CD4-positive, alpha-beta T cell treated with Interleukin-21 for 1 hour (primary cell): ENCODE measurements at places on chromosomes 7 and 10.

GRCh38 chr7:33778195-33778594 is 127.1 kb upstream of the BMPER start:
- no peak for DNase-seq

DNA sequence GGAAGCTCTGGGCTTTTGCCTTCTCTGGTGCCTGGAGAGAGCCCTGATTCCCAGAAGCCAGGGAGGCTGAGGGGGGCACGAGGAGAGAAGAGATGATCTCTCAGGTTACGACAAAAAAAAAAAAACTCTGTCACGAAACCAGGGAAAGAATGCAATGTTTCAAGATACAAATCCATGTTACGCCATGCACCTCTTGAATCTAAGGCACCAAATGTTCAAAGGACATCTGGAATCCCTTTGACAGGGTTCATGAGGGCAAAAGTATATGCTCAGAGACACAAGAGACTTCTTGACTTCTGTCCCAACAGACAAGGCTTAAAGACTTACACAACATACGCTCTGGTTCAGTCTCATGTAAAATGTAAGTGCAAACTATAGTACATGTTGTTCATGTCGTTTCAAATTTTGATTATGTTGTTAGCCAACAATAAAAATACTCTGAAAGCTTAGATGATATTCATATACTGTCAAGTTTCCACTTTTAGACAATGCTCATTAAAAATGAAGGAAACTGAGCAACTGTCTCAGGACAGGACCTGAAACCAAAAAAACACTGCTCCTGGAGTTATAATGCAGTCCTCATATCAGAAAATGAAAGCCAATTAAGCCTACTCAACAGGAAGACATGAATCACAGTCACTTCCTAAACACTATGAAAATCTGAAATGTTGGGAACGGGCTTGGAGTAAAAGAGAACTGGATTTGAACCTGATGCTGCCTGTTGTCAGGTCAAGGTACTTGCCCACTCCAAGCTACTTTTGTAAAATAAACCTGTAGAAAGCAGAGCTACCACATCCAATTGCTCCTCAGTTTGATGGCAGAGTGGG is 72.3 kb downstream of the CHCHD3 start:
- no peak for DNase-seq

- DNase-seq: no peak
Observed at GRCh38 chr10:89981891-89982290, 280.5 kb downstream of the KIF20B start.

GRCh38 chr10:126243306-126243705 is 145.0 kb downstream of the ADAM12 start:
- DNase-seq: no peak

DNA sequence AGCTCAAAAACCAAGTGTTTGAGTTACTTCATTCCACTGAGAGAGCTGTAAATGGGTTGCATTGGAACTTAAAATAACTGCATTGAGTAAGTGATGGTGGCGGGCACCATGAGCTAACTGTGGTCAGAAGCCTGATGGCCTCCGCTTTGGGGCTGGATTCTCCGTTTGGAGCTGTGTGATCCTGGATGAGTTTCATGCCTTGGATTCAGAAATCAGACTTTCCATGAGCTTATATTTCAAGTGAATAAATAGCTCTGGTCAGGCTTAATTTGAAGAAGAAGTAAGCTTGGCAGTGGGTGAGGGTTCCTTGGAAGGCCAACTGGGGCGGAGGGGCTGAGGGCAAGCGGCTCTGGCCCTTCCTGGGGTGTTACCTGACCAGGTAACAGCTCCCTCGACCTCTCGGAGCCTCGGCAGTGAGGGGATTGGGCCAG is 5.6 kb downstream of the HTRA1 start:
- no peak for DNase-seq

DNA sequence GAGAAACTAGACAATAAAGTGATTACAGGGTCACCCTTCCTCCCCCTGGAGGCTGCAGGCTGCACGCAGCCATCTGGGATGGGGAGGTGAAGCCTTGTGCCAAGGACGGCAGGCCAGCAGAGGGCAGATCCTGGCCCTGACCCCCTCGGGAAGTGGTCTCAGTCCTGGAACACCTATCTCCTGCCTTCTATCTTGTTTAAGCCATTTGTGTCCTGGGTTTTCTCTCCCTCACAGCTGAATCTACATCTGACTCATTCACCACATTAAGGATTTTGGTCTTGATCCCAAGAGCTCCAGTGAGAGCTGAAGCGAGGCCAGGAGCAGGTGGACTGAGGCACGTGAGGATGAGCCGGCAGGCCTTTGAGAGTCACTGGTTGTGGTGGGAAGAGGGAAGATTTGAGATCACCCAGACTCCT is 16.4 kb upstream of the PARP12 start:
- no peak for DNase-seq

DNA sequence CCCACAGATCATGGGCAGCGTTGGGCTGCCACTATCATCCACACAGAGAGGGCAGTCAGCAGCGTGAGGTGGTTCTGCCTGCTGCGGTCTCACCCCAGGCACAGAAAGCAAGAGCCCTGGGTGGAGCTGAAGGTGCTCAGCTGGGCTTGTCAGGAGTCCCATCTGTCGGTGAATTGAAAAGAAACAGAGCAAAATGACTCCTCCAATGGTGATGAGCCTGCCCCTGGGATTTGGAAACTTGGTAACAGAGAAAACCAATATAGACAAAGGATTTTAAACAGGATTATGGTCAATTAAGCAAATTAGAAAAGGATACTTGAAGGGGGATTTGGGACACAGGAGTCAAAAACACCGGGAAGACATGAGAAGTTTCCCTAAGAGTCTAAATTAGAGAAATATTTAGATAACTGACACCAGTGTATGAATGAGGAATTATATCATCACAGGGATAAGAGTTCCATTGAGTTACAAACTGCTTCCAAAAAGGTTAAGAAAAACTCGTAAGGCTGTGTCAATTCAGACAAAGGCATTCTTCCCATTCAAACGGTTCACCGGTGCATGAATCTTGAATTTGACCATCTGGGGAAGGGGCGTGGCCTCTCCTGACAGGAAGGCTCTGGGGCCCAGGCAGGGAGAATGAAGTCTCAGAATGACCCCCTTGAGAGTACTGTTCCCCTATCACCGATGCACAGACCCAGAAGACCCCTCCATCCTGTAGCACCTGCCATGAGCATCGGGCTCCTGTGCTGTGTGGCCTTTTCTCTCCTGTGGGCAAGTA is 70.0 kb upstream of the PRSS58 start:
- no peak for DNase-seq

DNA sequence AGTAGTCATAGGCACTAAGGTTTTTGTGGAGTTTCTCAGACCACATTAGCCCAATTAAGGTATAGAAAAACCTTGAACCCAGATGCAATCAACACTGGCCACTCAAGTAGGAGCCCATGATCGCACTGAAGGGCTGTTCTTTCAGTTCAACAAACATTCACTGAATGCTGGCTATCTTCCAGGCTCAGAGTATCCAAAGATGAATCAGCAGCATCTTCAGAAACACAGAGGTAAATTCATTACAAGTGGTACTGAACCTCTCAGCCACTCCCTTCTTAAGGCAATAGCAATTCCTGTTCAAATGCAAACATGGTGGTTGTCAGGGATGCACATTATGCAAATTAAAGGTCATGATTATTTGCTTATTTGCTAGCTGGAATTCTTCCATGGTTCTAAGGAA is 17.1 kb downstream of the KCNK18 start:
- no peak for DNase-seq

DNA sequence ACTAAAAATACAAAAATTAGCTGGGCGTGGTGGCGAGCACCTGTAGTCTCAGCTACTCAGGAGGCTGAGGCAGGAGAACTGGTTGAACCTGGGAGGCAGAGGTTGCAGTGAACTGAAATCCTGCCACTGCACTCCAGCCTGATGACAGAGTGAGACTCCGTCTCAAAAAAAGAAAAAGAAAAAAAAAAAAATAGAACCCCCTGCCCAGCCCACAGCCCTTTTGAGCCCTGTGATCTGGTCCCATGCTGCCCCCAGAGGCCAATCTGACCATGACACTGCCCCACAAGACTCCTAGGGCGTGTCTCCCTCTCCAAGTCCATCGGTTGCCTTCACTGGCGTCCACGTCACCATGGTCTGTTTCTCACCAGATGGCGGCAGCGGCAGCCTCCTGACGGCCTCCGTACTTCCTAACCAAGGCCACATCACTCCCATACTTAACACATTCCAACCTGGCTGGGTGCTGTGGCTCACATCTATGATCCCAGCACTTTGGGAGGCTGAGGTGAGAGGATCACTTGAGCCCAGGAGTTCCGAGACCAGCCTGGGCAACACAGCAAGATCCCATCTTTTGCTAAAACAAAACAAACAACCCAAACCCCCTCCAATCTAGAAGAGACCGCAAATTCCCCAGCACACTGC is 18.0 kb downstream of the STX1A start:
- DNase-seq: peak; percentile 35

DNA sequence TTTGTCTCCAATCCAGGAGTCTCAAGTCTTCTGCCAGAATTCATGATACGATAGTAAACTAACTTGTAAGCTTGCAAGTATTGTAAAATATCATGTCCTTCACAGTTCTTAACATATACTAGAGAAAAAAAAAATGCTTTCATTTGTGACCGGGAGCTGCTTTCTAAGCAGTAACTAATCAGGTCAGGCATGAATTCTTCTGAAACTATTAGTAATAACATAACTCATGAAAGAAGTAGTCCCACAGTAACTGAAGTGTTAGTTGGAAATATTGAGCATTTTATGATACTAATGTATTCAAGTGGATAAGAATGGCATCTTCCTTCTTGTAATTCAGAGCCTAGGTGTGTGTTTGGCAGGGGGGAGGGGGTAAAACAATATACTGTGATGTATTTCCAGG is 665.6 kb downstream of the DNAJB9 start:
- no peak for DNase-seq

DNA sequence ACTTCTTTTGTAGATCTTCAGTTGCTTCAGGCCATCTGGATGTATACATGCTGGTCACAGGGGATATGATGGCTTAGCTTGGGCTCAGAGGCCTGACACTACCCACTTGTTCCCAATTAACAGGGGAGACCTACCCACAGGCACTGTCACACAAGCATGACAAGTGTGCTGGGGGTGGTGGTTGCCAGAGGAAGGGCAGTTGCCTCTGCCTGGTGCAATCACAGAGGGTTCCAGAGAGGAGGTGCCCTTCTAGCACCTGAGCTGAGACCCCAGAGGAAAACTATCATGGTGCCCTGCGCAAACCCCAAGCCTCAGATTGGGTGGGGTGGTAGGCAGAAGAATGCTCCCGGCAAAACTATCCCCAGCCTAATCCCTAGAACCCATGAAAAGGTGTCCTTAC is 65.6 kb upstream of the NANOS1 start:
- no peak for DNase-seq

DNA sequence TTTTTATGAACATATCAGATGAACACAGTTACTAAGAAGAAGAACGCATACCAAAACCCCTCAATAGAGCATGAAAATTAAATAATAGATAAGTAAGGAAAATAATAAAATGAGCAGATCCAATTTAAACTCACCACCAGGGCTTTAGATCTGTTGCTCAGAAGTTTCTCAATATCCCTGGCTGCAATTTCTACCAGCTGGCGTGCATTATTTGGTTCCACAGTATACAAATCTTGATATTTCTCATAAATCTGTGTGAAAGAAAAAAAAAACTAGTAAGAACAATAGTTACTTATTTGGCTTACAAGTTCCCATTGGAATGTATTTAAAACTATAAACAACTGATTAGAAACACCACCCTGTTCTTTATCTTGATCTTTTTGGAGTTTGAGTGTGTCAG is 108.6 kb downstream of the CACNA2D1 start:
- DNase-seq: no peak

GRCh38 chr10:2541176-2541575 is 526.2 kb upstream of the PFKP start:
- DNase-seq: no peak

DNA sequence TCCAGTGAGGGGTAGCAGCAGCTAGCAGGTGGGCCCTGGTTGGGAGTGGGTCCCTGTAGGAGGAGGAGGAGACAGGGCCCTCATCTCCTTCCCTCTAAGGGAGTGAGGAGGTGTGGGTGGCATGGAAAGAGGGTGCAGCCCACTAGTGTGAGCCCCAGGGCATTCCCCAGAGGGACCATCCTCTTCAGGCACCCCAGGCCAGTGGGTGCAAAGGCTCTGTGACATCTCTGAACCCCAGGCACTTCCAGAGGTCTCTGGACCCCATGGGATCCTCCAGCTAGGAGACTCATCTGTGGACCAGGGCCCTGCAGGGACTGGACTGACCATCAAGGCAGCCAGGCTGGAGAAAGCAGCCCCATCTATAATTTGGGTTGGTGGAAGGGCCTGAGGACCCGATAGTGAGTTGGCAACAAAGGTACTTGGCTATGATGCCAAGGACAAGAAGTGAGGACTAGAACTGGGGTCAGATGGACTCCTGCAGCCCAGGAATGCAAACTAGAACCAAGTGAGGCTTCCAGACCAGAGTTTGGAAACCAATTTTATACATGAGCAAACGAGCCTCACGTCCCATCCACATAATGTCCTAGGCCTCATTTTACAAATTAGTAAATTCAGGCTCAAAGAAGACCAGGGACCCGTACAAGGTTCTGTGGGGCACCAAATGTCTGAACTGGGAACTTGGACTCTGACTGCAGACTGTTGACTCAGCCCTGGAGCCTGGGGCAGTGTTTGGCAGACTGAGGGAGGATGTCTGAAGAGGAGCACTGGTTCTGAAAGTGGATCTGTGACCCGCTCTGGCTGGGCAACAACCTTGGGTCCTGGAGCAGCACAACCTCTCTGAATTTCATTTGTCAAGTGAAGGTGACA is 1.4 kb upstream of the VSTM4 start:
- DNase-seq: no peak

- peak; percentile 55 for DNase-seq
Observed at GRCh38 chr7:35691827-35692307, 3.1 kb downstream of the HERPUD2 start.

DNA sequence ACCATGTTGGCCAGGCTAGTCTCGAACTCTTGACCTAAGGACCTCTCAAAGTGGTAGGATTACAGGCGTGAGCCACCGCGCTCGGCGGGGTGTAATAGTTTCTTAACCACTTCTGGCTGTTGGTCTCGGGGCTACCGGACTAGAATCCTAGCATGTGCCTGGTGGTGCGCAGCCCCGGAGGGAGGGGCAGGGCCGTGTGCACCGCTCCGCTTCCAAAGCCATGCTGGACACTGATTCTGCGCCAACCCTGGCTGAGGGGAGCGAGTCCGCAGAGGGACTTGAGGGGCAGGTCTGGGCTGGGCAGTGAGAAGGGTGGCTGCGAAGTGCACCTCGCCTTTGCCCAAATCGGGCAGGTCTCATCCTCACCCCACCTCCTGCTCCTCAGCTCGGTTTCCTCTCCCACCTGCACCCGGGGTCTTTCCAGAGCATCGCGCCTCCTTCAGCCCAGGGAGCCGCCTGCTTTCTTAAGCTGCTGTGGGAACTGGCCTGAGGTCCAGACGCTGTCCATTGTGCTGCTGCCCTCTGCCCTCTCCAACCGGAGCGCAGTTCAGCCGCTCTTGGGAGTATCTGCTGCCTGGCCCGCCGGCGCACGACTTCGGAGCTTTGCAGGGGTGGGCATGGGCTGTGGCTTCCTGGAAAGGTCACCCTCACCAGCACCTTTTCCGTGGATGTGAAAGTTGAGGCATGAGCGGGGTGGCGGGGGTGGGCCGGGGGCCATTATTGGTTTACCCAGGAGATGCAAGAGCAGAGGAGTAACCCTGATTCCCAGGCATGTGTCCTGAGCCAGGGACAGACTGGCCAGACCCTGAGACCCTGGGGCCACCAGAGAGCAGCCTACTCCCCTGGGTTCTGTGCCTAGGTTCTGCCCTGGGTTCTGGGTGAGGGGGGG is 422.6 kb upstream of the NUPR2 start:
- DNase-seq: no peak
